Activated CD4-positive, alpha-beta T cell treated with anti-CD3 and anti-CD28 coated beads, Interleukin-2, amount 50 U/mL, for 48 hours (primary cell): ENCODE measurements at places on chromosomes 2 and 18.

- DNase-seq, result no peak
These were observed 234.0 kb upstream of the ITGA4 start for GRCh38 chr2:181223234-181223633.

GRCh38 chr2:205930209-205930608, 155.8 kb downstream of the INO80D start:
- DNase-seq, result no peak

- DNase-seq, result no peak
These were observed 374.1 kb downstream of the LPIN1 start for GRCh38 chr2:12120281-12121150.

- DNase-seq, result no peak
These were observed 139.5 kb upstream of the LRATD1 start for GRCh38 chr2:14492920-14493503.

- no peak for DNase-seq
These were observed 425.8 kb upstream of the KCNH7 start for GRCh38 chr2:163264341-163264740.

- DNase-seq, result no peak
These were observed 89.3 kb upstream of the CELF4 start for GRCh38 chr18:37654731-37655369.

DNA sequence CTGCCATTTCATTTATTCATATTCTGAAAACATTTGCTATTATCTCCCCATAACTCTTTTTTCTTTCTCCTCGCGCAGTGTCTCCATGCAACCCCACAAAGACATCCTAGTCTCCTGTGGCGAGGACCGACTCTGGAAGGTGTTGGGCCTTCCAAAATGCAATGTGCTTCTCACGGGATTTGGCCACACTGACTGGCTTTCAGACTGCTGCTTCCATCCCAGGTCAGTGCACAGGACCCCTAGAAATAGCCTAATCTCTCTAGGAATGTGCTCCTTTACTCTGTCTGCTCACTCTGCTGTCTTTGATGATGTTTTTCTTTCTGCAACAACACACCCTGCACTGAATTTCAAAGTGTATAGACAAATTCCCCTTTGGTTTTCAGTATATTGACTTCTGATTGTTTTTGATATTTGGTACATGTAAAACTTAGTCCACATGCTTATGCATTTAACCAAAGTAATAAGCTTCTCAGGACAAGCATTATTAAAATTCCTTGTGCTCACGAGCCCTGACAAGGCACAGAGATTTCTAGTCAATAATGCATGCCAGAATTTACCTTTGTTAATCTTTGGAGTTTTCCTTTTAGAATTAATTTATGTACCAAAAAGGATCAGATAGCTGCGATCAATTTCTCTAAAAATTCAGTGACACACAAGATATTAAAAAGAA, 548.3 kb upstream of the VWC2L start:
- no peak for DNase-seq

DNA sequence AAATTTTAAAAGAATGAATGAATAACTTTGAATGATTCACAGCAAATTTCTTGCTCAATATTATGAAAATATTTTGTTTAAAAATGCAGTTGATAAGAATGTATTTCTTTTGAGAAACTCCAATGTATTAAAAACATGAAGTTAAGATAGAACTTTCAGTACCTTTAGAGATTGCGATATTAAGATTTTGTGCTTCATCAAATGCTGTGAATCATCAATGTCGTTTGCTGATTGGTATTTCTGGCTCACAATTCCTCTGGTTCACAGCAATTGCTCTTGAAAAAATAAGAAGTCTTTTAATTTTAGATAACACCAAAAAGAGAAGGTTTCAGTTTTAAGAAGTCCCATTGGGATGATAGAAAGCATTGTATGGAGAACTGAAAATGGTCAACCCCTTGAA, 228.7 kb downstream of the IKZF2 start:
- no peak for DNase-seq

DNA sequence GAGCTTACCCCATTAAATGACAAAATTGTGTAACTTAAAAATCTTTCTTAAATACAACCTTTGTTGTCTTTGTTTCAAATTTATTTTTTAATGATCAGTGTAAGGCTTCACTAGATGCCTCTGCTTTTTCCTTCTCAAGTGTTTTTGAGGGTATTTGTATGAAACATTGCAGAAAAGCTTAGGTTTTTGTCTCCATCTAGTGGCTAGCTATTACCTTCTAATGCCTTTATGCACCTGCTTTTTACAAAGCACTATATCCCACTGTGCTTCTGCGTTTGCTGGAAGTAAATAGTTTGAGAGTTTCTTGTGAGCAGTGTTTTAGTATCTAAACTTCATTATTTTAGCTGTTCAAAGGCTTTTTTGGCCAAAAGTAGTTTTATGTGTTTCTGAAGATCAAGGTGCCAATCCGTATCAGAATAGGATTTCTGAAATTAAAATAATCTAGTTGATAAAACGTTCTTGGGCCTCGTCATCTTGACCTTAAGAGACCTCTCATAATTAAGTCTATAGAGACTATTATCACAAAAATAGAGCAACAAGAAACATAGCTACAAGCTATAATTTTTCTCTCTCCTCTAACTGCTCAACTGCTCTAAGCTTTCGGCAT, 47.0 kb downstream of the IWS1 start:
- no peak for DNase-seq

DNA sequence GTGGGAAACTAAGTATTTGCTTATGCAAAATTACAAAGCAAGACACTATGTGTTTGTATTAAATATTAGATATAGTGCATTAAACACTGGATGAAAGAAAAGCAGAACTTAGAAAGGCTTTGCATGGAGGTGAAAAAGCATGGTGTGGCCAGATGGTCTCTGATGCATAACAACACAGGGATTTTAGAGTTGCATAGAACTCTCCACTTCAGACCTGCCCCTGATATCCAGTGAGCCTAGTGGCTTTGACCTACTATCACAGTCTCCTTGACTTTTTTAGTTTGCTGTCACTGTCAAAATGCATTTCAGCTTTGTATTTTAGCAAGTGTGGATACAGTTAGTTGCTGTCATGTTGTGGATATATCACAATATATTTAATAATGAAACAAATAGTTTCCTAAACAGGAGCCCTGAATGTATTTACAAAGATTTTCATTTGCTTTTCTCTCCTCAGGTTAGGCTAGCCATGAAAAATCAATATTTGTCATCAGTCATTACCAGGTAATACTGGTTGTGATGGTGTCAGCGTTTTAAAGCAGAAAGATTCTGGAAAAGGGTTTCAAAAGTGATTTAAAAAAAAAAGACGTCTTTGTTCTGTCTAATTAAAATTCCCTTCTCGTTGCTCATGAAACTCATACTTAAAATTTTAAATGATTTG, 5.2 kb downstream of the CSRNP3 start:
- DNase-seq, result no peak

- no peak for DNase-seq
These were observed 40.0 kb upstream of the MCM6 start for GRCh38 chr2:135916207-135916606.

- no peak for DNase-seq
These were observed 29.9 kb upstream of the SELENOI start for GRCh38 chr2:26316041-26316440.

GRCh38 chr18:23884681-23885375, 129.7 kb upstream of the TTC39C start:
- no peak for DNase-seq

DNA sequence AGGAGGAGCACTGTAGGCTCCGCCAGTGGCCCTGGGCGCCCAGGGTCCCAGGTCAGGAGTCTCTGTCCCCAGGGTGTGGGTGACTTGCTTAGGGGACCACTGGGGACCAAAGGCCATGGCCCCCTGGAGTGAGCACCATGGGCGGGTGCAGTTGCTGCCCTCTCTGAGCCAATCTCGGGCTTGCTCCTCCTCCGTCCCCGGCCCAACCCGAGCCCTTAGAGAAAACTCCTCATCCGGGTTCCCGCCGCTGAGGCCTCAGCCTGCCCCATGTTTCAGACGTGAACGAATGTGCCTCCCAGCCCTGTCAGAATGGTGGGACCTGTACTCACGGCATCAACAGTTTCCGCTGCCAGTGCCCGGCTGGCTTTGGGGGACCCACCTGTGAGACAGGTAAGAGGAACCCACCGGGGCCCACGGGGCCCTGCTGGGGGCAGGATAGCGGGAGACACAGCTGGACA, 38.6 kb downstream of the SNED1 start:
- DNase-seq, result peak; percentile 20

GRCh38 chr2:43007901-43008300, 215.5 kb upstream of the HAAO start:
- no peak for DNase-seq

GRCh38 chr2:171146071-171146470, 14.6 kb downstream of the TLK1 start:
- DNase-seq, result no peak
